ENCODE measurements at places on chromosomes 12 and 14.

- DNase-seq, result no peak
Observed at GRCh38 chr12:121705514-121705913, 7.0 kb upstream of the TMEM120B start.

GRCh38 chr14:104776961-104777807, 18.4 kb downstream of the AKT1 start:
- no peak for DNase-seq

DNA sequence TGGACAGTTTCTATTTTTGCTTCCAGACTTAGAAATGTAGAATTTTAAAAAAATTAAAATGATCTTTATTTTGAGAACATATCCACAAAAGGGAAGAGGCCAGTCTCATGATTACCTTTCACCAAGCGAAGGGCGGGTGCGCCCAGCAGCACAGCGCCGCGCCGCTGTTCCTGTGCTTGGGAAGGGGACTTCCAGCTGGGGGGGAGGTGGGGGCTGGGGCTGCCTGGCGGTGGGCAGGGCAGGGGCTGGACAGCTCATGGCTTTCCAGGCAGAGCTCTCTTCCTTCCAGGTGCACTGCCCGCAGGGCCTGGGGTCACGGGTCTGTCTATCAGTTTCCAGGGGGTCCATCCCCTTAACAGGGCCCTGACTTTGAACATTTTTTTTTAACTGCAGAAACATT, 199.9 kb downstream of the TTC7B start:
- no peak for DNase-seq

- no peak for DNase-seq
Observed at GRCh38 chr12:87280356-87280755, 748.8 kb downstream of the C12orf50 start.

GRCh38 chr14:89419973-89420482, 3.0 kb upstream of the FOXN3 start:
- no peak for DNase-seq

Measured in activated naive CD4-positive, alpha-beta T cell treated with Interleukin-2 at 50 U/mL for 16 hours (primary cell).